D721Med (cell line): ENCODE measurements at places on chromosomes 3 and 15.

DNA sequence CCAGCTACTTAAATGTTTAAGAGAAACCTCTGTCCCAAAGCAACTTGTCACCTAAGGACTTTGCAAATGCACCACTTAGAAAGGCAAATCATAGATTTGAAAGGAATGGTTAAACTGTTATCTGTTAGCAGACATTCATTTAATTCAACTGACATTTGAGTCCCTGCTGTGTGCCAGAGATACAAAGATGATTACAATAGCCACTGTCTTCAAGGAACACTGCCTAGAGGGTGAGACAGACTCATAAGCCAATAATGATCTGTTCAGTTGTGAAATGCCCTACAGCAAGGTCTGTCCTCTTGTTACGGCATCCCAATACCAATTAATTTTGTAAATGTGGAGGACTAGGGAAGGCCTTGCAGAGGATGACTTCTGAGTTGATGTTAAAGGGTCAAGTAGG is 113.1 kb downstream of the ATG7 start:
- no peak for DNase-seq

DNA sequence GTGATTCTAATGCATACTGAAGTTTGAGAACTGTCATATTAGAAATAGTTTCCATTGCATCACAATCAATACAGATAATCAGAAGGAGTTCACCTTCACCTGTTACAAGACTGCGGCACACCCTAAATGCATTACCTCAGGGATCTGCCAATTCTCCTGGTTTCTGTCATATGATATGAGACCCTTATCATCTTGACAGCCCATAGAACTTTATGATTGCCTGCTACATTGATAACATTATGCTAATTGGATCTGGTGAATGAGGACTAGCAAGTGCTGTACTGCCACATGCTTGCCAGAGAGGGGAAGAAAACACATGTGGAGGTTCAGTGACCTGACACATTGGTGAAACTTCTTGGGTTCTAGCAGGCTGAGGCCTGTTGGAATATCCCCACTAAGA is 41.4 kb downstream of the FAH start:
- no peak for DNase-seq

- DNase-seq: no peak
Measured at GRCh38 chr3:89268059-89268458, 160.6 kb downstream of the EPHA3 start.

GRCh38 chr3:114764056-114764492 is 383.0 kb downstream of the ZBTB20 start:
- no peak for DNase-seq

DNA sequence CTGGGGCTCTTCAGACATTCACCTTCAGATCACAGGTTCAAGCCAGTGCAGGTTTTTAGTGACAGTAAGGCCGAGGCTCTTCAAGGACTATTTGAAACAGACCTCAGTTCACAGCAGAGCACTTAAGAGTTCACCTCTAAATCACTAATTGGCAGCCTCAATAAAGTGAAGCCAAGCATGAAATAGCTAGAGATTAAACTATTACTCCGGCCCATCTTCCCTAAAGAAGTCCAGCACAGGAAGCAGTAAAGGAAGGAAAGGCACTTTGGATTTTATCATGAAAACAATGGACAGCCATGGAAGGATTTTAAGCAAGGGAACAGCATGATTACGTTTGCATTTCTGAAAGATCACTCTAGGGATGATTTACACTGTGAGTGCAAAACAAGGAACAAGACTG is 27.6 kb upstream of the ARL6 start:
- DNase-seq: no peak

GRCh38 chr3:138947495-138948121 is 591 bp downstream of the FOXL2NB start:
- DNase-seq: no peak

DNA sequence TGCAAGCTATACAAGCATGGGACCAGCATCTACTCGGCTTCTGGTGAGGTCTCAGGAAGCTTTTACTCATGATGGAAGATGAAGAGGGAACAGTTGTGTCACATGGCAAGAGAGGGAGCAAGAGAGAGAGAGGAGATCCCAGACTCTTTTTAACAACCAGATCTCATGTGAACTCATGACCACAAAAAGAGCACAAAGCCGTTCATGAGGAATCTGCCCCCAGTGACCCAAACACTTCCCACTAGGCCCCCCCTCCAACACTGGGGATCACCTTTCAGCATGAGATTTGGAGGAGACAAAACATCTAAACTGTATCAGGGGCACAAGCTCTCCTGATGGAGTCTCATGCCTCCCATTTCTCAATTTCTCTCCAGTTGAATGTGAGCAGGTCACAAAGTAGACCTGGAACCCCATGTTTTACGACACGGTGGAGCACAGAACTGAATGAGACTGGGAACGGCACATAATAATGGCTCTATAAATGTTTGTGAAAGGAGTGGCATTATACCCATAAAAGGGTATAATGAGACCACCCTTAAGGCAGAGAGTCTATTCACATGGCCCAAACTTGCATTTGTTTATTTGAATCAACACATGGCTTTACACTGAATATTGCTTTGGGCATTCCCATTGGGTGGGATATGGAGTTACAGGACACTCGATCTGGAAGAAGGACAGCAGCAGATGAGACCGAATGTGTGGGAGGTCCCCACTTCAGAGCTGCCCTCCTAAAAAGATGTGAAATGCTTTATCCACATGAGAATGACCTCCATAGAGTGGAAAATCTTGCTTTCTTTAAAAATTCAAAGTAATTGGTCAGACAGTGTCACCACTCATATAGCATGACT is 38.8 kb downstream of the IL16 start:
- DNase-seq: no peak

GRCh38 chr3:192953926-192954325 is 36.3 kb upstream of the MB21D2 start:
- no peak for DNase-seq

DNA sequence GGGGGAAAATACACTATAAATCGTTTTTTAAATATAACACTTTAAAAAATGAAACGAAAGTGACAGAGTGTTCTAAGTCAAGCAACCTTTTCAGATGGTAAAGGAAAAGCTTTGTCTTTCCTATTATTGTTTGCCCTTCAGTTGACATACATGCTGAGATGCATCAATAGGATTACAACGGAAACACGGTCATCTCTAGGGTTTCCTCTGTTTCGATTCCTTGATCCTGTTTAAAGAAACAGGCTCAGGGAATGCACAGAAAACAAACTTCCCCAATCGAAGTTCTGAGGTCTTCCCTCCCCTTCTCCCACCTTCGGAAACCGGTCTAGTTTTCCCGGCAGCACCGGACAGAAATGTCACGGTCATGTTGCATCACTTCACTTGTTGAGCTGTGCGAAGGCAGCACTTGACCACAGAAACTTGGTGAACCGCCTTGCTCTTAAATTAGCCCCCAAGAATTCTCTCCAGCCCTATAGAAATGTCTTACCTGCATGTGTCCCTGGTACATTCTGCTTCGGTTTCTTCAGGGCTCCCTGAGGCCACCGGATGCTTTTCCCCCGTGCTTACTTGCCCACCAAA is 556 bp downstream of the PEX5L start:
- DNase-seq: no peak

GRCh38 chr15:75884041-75884440 is 19.6 kb upstream of the FBXO22 start:
- no peak for DNase-seq

DNA sequence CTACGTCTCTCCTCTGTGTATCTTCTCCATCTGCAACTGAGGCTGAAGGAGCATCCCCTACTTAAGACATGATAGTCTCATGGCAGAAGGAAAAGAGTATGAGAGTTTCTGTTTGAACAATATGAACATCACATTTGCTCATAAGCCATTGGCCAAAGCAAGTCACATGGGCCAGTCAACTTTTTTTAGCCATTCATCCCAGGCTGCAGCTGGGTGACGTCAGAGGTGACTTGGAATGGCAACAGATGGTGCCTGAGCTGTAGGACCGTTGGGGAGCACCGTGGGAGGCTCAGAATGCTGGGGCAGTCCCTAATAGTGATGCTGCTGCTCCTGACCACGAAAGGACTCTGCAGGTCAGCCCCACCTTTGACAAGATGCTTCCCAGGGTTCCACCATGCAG is 58.7 kb downstream of the CRTC3 start:
- DNase-seq: no peak

DNA sequence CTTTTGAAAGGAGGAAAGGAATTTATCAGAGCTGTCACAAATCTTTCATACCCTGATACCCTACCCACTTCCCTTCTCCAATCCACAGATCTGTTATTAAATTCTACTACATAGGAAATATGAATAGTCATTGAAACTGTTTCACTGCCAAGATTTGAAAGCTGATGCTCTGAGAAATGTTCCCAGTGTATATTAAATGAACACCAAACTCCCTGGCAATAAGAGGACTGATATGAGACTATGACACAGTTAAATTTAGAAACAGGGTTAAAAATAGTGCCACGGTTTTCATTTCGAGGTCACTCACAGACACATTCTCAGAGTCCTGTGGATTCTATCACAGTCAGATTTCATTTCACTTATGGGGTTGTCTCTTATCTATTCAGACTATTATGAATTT is 27.2 kb upstream of the GBE1 start:
- no peak for DNase-seq

- DNase-seq: no peak
Measured at GRCh38 chr3:165355316-165355715, 159.1 kb upstream of the SLITRK3 start.

DNA sequence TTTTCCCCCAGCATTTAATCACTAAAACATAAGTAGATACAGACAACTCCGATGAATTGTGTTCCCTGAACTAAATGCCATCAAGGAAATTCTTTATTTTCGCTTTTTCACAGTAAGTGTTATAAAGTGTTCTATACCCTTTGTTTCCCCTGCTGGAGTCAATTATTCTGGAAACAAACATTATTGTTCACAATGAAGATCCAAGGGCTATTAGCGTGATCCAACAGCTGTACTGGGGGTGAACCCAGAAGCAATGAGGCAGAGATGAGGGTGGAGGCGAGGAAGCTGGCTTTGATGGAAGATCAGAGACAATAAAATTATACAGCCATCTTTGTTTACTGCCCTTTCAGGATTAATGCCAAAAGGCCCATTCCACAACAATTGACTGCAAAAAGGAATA is 250.3 kb upstream of the IGF1R start:
- DNase-seq: no peak

GRCh38 chr15:25481208-25481859 is 42.5 kb upstream of the UBE3A start:
- no peak for DNase-seq

DNA sequence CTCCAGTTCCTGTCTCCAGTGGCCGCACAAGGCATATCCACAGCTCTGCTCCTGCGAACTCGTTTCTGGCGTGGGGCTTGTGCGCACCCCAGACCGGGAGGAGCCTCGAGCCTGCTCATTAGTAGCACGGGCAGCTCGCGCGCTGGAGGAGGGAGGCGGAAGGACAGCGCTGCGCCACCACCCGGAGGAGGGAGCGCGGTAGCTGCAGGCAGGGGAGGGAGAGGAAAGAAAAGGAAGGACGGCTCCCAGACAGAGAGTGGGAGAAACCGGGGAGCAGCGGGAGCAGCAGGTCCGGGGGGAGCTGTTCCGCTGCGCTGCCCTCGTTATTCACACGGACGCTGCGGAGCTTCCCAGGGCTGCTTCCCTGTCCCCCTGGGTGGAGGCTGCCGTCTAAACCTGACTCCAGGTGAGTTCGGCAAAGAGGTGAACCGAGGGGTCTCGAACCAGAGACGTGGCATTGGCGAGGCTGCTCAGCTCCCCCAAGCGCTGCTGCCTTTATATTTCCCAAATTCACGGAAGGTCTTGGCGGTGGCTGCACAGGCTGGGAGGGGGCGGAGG is 121.3 kb upstream of the ZNF717 start:
- DNase-seq: no peak

DNA sequence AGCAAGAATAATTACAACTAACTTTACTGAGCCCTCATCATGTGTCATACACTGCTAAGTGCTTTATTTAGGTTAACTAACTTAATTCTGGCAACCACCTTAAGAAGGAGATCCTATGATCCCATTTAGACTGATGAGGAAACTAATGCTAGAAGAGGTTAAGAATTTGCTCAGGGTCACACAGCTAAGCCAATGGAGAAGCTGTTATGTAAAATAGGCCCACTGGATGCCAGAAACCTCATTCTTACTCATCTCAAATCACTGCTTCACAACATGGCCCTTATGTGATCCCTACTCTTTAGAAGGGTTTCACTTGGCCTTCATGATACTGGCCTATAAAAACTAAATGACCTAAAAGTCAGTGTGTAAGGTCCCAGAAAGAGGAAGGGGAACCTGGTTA is 41.2 kb downstream of the IMPG2 start:
- no peak for DNase-seq

GRCh38 chr3:61805510-61806080 is 244.2 kb downstream of the PTPRG start:
- DNase-seq: no peak

DNA sequence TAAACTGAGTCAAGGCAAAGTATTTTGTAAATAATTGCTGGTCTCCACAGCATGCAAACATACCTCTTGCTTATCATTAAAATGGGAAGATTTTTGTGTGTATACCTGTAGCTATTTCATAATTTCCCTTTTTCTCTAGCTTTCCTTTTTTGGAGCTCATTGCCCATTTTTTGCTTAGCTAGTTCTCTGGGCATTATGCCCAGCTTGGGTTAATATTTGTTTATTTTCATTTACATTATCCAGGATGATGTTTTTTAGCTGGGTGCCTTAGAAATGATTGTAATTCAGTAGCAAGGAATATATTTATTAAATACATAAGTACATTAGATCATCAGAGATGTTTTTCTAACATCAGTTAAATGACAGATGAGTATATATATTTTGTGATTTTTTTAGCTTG is 1271.7 kb upstream of the GBE1 start:
- DNase-seq: no peak

DNA sequence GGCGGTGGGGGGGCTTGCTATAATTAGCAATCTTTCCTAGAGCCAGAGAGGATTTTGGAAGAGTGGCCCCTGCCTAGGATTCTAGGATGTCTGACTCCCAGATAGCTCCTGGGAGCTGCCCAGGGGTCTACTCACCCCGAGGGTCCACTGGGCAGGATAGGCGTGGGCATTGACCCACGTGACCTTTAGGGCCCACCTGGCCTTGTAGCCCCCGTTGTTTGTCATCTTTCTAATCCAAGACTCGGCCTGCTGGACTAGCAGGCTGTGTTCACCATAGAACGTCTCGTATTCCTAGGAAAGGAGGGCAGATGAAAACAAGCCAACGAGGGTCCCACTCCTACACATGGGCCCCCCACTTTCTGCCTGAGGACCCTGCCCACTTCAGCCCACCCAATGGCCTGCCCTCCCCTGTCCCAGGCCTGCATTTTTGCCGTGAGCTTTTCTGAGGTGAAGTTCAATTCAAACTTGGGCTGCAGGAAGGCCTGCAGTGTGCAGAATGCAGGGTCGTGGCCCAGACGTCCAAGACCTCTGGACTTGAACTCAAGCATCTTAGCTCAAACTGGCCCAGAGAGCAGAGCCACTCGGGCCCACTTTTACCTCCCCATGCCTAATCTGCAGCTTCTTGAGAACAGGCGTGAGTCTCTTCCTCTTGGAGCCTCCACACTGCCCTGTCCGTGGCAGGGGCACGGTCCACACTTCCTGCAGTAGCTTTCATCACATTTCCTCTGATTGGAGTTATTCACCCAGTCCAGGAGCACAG is 41.5 kb downstream of the MUC4 start:
- peak; percentile 6 for DNase-seq
